ENCODE measurements at places on chromosomes 6 and 20. TPM values are rescaled to one million over a fixed set of nuclear protein-coding genes. Genes with fewer than 3 reads are reported as not detected.

The PSORS1C2 gene
- not detected for total RNA-seq

- no peaks in the 10 kb centered on the region for H3K4me1 ChIP-seq
- DNase-seq = no peak
- no peak overlapping the region for H3K27ac ChIP-seq
- no peak overlapping the region for H3K4me3 ChIP-seq
- no peaks in the 10 kb centered on the region for H3K36me3 ChIP-seq
Measured at GRCh38 chr6:83592770-83593394, 80.5 kb downstream of the PRSS35 start.

- no peaks in the 10 kb centered on the region for H3K4me1 ChIP-seq
- DNase-seq = no peak
- no peaks in the 10 kb centered on the region for H3K27me3 ChIP-seq
- peaks cover 2% of the 10 kb centered on the region for H3K36me3 ChIP-seq
- no peak overlapping the region for H3K27ac ChIP-seq
Measured at GRCh38 chr6:106546691-106547414, 82.4 kb downstream of the RTN4IP1 start.

- no peaks in the 10 kb centered on the region for H3K27me3 ChIP-seq
- no peak for DNase-seq
- H3K4me3 ChIP-seq = no peak overlapping the region
Measured at GRCh38 chr20:38751360-38751976, 3.2 kb downstream of the ACTR5 start.

DNA sequence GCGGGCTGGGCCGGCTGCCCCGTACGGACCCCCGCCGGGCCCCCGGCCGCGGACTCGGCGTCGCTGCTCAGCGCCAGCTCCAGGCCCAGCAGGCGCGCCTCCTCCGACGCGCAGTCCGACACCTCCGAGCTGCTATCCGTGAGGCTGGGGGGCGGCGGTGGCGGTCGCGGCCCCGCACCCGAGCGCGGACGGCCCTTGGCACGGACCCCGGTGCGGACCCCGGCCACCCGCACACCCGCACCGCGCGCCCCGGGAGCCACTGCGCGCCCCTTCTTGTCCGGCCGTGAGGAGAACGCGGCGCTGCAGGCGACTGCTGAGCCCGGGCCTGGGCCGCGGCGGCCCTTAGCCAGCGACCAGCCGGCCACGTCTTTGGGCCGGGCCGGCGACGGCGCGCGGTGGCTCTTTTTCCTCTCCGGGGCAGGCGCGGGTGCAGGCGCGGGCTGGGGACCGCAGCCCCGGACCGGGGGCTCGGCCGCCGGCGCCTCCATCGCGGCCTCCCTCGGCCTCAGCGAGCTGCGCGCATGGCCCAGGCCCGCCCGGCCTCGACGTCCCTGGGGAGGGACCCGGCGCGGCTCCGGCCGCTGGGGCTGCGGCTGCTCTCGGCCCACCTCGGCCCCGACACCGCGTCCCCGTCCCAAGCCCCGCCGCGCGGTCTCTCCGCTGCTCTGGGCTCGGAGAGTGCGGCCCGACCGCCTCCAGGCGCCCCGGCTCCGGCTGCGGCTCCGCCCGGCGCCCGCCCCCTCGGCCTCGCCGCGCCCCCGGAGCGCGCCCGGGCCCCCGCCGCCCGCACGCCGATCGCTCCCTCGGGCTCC lies 12.9 kb upstream of the TLDC2 start:
- no peaks in the 10 kb centered on the region for H3K36me3 ChIP-seq
- H3K4me1 ChIP-seq = peaks cover 6% of the 10 kb centered on the region
- no peaks in the 10 kb centered on the region for H3K27me3 ChIP-seq
- no peak overlapping the region for H3K27ac ChIP-seq

DNA sequence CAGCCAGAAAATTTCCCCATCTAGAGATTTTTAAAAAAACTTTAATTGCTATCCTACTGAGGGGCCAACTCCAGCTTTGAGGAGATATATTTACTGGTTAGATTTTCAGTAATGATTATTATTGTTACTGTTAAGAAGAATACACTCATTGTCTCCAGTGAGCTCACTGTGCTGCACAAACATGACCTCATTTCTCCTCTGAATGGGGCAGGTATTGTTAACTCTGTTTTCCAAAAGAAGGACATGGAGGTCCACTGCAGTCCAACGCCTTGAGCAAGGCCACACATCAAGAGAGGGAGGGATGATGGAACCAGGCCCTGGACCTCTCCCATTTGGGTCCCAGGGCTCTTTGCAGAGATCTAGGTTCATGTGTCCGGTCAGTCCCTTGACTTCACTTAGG lies 13.9 kb upstream of the SCUBE3 start:
- peaks cover 11% of the 10 kb centered on the region for H3K4me1 ChIP-seq
- no peaks in the 10 kb centered on the region for H3K27me3 ChIP-seq
- no peak for DNase-seq
- no peak overlapping the region for H3K4me3 ChIP-seq

- H3K27me3 ChIP-seq = no peaks in the 10 kb centered on the region
- H3K4me1 ChIP-seq = no peaks in the 10 kb centered on the region
- no peak overlapping the region for H3K4me3 ChIP-seq
Measured at GRCh38 chr6:118750143-118750542, 98.8 kb upstream of the CEP85L start.

DNA sequence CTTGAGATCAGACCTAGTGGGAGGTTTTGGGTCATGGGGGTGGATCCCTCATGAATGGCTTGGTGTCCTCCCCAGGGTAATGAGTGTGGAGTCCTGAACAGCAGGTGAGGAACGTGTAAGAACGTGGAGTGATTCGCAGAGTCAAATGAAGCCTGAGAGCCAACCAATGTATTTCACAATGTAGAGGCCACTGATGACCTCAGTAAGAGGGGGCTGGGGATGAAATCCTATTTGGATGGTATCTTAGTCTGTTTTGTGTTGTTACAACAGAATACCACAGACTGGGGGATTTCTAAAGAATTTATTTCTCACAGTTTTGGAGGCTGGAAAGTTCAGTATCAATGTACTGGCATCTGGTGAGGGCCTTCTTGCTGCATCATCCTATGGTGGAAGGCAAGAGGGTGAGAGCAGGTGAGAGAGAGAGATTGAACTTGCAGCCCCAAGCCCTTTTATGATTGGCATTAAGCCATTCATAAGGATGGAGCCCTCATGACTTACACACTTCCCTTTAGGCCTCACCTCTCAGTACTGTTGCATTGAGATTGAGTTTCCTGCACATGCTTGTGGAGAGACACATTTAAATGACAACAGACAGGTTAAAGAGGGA lies 47.3 kb upstream of the HIVEP1 start:
- H3K36me3 ChIP-seq = no peaks in the 10 kb centered on the region
- no peaks in the 10 kb centered on the region for H3K4me1 ChIP-seq
- no peak for DNase-seq
- no peak overlapping the region for H3K4me3 ChIP-seq
- H3K27ac ChIP-seq = no peak overlapping the region

The SNAP91 gene
- not detected for total RNA-seq

DNA sequence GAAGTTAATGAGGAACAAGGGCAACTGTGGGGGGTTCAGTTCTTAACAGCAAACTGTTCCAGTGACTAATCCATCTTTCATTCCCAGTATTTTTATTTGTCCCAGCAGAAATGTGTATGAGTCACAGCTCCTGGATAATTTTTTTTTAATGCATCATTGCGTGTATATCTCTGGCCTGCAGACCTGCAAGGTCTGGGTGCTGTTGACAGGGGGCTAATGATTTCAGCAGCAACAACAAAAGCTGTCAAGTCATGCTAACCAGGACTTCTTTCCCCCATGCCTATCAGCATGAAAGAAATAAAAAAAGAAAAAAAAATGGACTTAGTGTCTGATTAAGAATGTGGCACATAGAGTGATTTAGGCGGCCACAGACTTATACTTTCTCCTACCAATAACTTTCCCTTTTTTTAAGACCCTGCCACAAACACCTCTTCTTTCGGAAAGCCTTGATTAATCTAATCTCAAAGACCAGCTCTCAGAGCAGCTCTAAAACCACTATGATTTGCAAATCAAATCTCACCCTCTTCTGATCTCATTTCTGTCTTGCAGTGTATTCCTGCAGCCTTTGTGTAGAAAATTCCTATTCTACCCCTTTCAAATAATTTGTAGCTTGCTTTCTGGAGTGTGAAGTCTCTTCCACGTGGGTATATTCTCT lies 14.2 kb upstream of the PREX1 start:
- H3K27me3 ChIP-seq = no peaks in the 10 kb centered on the region
- no peaks in the 10 kb centered on the region for H3K36me3 ChIP-seq
- H3K4me3 ChIP-seq = no peak overlapping the region
- H3K27ac ChIP-seq = no peak overlapping the region

The FRS3 gene
- total RNA-seq = 1.3 TPM

DNA sequence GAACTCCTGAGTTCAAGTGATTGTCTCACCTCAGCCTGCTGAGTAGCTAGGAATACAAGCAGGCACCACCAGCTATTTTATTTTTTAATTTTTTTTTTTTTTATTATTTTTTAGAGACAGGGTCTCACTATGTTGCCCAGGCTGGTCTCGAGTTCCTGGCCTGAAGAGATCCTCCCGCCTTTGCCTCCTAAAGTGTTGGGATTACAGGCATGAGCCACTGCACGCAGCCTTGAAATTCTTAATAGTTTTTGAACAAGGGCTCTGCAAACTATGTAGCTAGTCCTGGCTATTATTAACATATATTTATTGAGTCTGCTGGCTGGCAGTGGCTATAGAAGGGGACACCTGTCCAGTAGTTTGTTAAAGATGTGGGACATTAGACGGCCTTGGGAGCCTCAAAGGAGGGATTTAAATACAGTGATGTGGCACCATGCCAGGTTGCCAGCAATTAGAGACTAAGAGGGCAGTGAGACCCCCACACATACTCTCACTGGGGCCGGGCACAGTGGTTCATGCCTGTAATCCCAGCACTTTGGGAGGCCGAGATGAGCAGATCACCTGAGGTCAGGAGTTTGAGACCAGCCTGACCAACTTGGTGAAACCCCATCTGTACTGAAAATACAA lies 21.1 kb upstream of the TAF8 start:
- no peak overlapping the region for H3K4me3 ChIP-seq
- H3K4me1 ChIP-seq = peaks cover 2% of the 10 kb centered on the region
- no peak for DNase-seq
- H3K27me3 ChIP-seq = no peaks in the 10 kb centered on the region

- no peak overlapping the region for H3K4me3 ChIP-seq
- H3K27me3 ChIP-seq = no peaks in the 10 kb centered on the region
- H3K36me3 ChIP-seq = no peaks in the 10 kb centered on the region
- peaks cover 2% of the 10 kb centered on the region for H3K4me1 ChIP-seq
- peak overlapping the region; percentile 39 for H3K27ac ChIP-seq
Measured at GRCh38 chr20:34907616-34908469, 31.4 kb downstream of the ACSS2 start.

- peaks cover 3% of the 10 kb centered on the region for H3K4me1 ChIP-seq
- DNase-seq = no peak
- H3K27ac ChIP-seq = peak overlapping the region; percentile 45
- no peak overlapping the region for H3K4me3 ChIP-seq
- H3K36me3 ChIP-seq = no peaks in the 10 kb centered on the region
Measured at GRCh38 chr6:36735110-36736071, 37.8 kb downstream of the RAB44 start.

GRCh38 chr6:130019326-130020072 lies 1.1 kb downstream of the L3MBTL3 start:
- peak overlapping the region; percentile 84 for H3K27ac ChIP-seq
- peak; percentile 52 for DNase-seq
- H3K4me3 ChIP-seq = peak overlapping the region; percentile 88
- peaks cover 4% of the 10 kb centered on the region for H3K4me1 ChIP-seq
- H3K36me3 ChIP-seq = no peaks in the 10 kb centered on the region

DNA sequence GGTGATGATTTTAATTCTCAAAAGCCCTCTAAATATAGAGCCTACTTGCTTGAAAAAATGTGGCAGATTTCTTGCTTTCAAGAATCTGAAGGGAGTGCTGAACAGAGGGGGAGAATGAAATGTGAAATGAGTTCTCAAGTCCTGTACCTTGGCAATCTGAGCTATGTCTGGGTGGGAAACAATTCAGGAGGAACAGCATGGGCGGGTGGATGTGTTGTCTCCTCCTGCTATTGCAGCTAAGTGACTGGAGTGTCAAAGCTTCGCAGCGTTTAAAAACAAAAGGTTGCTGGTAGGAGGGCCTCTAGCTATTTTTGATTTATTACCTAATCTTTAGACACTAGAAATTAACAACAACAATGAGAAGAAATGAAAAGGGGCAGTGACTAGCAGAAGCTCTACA lies 102.5 kb upstream of the ARG1 start:
- H3K4me3 ChIP-seq = no peak overlapping the region
- no peaks in the 10 kb centered on the region for H3K4me1 ChIP-seq
- no peaks in the 10 kb centered on the region for H3K36me3 ChIP-seq
- no peaks in the 10 kb centered on the region for H3K27me3 ChIP-seq
- H3K27ac ChIP-seq = no peak overlapping the region
- DNase-seq = no peak

GRCh38 chr6:130937942-130938604 lies 110.9 kb downstream of the SMLR1 start:
- H3K4me3 ChIP-seq = no peak overlapping the region
- no peaks in the 10 kb centered on the region for H3K36me3 ChIP-seq
- H3K27ac ChIP-seq = no peak overlapping the region
- H3K4me1 ChIP-seq = no peaks in the 10 kb centered on the region
- no peaks in the 10 kb centered on the region for H3K27me3 ChIP-seq

GRCh38 chr20:47792021-47792618 lies 6.8 kb upstream of the SULF2 start:
- DNase-seq = no peak
- no peaks in the 10 kb centered on the region for H3K4me1 ChIP-seq
- no peak overlapping the region for H3K4me3 ChIP-seq
- no peaks in the 10 kb centered on the region for H3K27me3 ChIP-seq

DNA sequence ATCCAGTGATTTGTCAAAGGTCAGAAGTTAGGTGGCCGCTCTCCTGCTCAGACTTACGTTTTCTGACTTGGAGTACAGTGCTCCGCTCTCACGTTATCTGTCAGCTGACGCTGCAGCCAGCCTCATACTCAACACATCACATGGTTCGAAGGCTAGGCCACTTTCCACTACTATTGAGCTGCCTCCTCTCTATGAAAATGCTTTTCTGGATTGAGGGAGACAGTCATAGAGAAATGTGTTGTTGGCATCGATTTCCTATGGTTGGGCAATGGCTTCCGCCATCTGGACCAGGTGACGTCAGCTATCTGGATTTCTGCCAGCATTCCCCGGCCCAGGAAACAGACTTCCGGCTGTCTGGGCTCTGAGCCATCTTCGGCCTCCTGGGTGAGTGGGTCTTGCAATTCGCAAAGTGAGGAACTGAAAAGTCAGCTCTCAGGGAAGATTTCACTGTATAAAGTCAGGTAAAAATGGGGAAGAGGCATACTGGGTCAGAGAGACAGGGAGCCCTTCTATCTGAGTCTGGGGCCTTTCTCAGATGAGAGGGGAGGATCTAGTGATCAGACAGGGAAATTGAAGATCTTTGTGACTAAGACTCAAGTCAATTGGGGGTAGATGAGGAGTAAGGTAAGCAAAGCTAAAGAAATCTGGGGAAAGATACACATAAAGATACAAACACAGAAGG lies 37.5 kb upstream of the IER3 start:
- DNase-seq = peak; percentile 86
- H3K27ac ChIP-seq = peak overlapping the region; percentile 78
- no peak overlapping the region for H3K4me3 ChIP-seq
- H3K27me3 ChIP-seq = no peaks in the 10 kb centered on the region
- H3K36me3 ChIP-seq = no peaks in the 10 kb centered on the region

DNA sequence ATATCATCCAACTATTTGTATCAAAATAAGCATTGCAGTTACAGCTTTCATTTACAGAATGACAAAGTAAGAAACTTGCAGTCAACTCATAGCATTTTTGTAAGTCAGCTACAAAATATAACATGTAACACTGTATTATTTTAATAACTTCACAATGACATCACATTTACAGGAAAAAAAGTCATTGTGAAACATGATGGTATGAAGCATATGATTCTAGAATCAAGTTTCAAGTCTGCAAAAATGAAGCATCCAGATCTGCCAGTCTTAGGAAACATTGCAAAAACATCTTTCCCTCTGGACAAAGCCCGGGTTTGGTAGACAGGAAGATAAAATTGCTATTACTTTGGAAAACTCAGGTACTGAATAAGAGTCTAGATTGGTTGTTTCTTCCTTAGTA lies 263.9 kb upstream of the NT5E start:
- H3K27me3 ChIP-seq = peaks cover 2% of the 10 kb centered on the region
- no peaks in the 10 kb centered on the region for H3K36me3 ChIP-seq
- H3K4me3 ChIP-seq = no peak overlapping the region

All from liver (tissue), 10 donors.